ENCODE measurements at places on chromosomes 1 and 21.

- DNase-seq = no peak
Measured at GRCh38 chr1:171038284-171038683, 52.4 kb upstream of the FMO3 start.

DNA sequence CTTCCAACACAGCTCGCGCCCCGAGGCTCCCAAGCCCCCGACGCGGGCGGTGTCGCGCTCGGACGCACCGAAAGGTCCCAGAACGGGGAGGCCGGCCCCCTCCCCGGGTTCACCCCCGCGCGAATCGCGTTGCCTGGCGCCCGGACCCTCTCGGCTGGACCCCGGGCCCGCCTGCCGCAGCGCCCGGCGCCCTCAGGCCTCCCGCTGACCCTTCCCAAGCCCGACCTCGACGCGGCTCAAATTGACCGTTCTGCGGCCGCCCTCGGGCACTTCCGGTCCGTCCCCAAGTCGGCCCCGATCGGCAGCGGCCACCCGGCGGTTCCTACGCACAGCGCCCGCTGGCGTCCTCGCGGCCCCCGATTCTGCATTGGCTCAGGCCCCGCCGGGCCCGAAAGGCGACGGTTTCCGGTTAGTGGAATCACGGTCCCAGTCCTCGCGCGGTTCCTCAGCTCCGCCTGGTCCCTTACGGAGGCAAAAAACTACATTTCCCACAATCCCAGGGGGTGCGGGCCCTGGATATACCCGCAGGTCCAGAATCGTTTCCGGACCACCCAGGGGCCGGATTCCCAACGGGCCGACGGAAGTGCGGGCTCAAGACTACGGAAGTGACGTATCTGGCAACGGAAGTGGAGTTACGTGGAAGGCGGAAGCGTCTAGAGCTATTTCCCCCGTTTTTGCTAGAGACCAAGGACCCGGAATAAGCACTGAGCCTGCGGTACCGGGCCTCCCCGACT is at the start of gene AURKAIP1:
AURKAIP1 (minus strand) TSS at position 279 of the 734 bp plus-strand sequence. CDS start 451 bp downstream, outside the sequence.
- DNase-seq = peak; percentile 88

GRCh38 chr1:54861070-54861761 is 25.8 kb downstream of the DHCR24 start:
- no peak for DNase-seq

DNA sequence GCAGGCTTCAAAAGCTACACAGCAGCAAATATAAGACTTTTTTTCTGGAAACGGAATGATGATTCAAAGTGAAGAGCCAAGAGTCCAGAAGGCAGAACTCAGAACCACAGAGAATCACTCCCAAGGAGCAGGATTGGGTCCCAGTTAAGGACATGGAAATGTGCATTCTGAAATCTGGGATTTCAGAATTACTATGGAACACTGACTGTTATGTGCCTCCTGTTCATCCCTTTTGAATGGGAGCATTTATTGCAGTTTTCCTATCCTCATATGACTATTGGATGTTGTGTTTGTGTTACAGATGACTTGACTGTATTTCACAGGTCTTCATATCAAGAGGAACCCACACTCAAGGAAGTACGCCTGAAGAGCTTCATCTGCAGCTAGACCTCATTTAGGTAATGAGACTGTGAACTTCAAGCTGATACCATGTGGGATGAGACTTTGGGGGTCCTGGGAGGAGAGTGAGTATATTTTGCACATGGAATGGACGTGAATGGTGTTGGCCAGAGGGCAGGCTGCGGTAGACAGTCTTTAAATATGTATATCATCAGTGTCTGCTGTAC is 17.1 kb upstream of the CAP1 start:
- DNase-seq = no peak

GRCh38 chr1:87393445-87394085 is 64.9 kb downstream of the LMO4 start:
- no peak for DNase-seq

GRCh38 chr21:42258150-42258884 is 39.4 kb downstream of the ABCG1 start:
- peak; percentile 63 for DNase-seq

DNA sequence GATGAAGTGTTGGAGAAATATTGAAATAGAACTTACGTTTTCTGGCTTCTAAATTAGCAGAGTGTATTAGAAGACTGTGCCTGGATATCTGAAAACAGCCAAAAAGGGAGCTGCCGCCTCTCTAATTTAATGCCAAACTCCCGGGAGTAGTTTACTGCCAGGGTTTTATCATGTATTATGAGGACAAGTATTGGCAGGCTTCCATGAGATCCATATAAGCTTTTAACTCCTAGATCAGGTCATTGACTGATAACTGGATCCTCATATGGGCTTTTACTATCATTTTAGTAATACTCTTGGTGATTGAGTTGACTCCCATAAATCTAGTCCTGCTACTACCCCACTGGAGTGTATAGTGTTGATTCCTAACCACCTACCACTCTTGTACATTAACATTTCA is 178.4 kb upstream of the CXADR start:
- DNase-seq = no peak

GRCh38 chr1:228842094-228842775 is 107.0 kb downstream of the RHOU start:
- DNase-seq = no peak

- no peak for DNase-seq
Measured at GRCh38 chr1:233897325-233898162, 6.9 kb upstream of the SLC35F3 start.

DNA sequence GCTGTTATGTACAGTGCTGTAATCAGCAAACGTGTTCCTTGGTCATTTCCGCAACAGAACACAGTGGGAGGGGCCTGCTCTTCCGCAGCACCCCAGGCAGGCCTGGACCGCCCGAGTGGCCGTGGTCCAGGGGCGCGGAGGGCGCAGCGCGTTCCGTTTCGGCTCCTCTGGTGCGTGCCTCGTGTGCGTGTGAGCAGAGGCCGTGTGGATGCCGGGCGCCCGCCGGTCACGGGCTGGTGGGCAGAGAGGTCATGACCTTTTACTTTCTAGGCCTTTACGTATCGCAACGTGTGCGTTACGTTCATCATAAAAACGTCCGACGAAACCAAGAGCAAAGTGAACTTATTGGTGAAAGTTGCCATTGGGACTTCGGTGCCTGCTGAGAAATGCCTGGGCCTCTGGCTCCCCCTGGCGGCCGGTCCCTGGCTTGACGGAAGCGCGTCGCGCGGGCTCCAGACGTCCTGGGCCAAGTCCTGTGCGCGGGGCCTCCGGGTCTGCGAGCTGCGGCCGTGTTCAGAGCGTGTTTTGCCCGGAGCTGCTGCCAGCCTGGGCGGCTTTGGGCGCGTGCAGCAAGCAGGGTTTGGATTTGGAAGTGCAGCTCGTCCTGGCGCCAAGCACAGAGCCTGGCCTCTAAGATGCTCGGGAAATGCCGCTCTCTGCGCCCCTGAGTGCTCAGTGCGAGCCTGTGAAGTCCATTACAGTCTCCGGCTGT is 34.4 kb downstream of the COL18A1 start:
- DNase-seq = peak; percentile 71

- DNase-seq = no peak
Measured at GRCh38 chr1:101178688-101179491, 57.9 kb upstream of the S1PR1 start.

GRCh38 chr1:114094363-114094634 is 59.4 kb downstream of the SYT6 start:
- DNase-seq = no peak

- DNase-seq = no peak
Measured at GRCh38 chr1:39754906-39755504, 16.1 kb downstream of the OXCT2 start.

- DNase-seq = no peak
Measured at GRCh38 chr21:42594616-42595282, 58.7 kb upstream of the PDE9A start.

Data from stimulated activated CD8-positive, alpha-beta memory T cell treated with anti-CD3 and anti-CD28 coated beads, Interleukin-4, amount 100 ng/mL, for 1 hour (primary cell).